ENCODE measurements at places on chromosomes 7 and 10.

DNA sequence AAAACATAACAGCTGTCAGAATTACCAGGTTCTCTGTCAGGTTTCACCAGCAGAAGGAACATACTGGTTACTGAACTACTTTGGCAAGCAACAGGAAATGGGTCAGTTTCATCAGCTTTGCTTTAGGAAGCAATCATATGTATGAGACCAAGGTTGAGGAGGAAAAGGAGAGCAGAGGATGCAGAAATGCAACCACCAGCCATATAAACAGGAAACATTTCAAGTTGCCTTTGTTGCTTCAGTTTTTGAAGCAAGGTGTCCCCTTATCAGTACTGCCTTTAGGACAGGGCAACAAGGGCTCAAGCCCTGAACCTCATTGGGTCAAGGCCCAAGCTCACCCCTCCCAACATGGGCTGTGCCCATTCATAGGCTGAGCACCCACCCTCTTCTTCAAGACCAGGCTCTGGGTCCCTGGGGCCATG is 10.2 kb downstream of the HIPK2 start:
- no peak for DNase-seq

- DNase-seq = no peak
Observed at GRCh38 chr10:75191821-75192568, 18.6 kb upstream of the VDAC2 start.

DNA sequence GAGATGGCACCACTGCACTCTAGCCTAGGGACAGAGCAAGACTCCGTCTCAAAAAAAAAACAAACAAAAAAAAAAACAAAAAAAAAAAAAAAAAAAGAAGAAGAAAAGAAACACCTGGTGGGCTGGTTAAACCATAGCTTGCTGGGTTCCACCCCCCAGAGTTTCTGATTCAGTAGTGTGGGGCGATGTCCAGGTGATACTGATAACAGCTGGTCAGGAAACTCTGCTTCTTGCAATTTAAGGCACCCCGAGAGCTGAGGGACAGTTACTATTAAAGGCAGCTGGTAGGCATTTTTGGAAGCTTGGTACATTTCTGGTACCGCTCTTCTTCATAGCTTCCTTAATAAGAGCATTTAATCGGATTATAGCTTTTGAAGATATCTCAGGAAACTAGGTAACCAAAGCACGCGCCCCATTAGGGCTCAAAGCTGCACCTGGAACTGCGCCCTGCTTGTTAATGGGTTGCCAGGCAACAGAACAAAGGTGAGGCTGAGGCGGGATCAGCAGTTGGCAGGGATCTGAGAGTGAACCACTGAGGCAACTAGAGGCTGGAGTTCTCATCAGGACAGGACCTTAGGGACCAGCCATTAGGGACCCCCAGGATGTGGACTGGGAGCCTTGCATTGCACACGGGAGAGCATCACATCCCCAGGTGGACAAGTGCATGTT is 6.5 kb upstream of the SDK1 start:
- no peak for DNase-seq

- no peak for DNase-seq
Observed at GRCh38 chr7:137597856-137598255, 248.9 kb downstream of the DGKI start.

- DNase-seq = no peak
Observed at GRCh38 chr10:104831272-104831671, 190.2 kb downstream of the SORCS3 start.

DNA sequence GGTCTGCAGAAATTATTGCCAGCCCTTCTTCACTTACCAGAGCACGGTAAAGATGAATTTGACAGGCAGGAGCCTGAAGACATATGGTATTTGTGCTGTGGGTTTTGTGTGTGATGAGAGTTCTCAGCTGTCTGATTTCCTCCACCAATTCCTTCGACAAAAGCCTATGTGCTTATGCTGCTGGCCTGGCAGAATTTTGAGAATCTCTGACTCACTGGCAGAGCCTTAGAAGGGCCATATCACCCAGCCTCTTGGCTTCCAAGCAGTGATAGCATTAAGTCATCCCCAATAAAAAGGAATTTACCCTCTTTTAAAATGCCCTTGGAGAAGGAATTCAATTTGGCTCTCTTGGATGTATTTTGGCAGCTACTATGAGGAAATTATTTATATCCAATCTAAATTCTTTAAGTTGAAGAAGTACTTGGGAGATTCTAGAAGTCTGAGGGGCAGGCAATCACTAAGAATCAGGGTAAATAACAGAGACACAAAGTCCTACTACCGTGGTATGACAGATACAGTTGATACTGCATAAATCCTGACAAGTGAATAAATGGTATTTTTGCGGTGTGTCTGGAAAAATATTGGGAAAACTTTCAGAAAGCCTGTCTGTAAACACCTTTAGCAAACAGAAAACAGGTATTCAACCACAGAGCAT is 68.6 kb upstream of the EFCAB10 start:
- no peak for DNase-seq

DNA sequence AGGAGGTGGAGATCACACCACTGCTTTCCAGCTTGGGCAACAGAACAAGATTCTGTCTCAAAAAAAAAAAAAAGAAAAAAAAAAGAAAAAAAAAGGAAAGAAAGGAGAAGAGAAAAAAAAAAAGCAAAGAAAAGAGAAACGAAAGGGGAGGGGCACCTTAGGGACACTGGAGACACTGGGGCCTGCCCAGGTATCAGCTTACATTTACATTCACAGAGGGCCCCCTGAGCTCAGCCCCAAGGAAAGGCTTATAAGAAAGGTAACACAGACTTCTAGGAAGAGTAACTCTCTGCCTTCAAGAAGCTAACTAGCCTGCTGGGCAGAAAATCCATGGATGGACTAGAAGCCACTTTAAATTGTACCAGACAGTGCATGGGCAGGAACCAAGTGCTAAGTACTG is 108.8 kb downstream of the NPY start:
- DNase-seq = no peak

DNA sequence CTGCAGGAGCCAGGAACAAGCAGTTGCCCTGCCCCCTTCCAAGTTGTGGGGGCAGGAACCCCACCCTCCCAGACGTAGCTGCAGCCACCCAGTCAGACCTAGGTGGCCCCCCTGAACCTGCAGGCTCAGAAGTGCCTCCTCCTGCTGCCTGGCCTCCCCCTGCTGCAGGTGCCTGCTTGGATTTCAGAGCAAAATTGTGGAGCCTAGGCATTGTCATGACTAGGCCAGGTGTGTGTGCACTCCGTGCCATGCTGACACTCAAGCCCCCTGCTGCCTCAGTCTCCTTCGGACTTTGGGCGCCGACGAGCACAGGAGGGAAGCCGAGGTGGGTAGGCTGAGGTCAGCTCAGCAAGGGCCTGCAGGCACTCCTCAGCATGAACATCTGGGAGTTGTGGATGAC is 733.9 kb upstream of the ZWINT start:
- DNase-seq = no peak

- DNase-seq = no peak
Observed at GRCh38 chr10:84137811-84138210, 1.5 kb upstream of the GHITM start.

DNA sequence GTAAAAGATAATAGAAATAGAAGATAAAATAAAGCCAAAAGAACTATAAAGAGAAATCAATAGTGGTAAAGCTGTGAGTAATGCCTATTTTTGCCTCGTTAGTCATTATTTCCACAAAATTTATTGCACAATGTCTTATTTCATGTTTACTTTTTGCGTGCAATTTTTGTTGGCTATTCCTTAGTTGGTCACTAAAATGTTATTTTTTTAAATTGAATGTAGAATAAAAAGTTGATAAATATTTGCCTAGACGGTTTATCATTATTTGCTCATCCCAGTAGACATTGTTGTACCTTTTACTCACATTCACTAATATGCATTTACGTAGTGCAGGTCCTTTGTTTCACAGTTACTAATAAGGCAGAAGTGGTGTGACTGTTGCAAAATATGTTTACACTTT is 227.8 kb upstream of the BMPER start:
- DNase-seq = no peak

GRCh38 chr10:91023700-91024398 is 103.0 kb upstream of the ANKRD1 start:
- DNase-seq = no peak

- no peak for DNase-seq
Observed at GRCh38 chr10:18498998-18499397, 152.4 kb downstream of the NSUN6 start.

DNA sequence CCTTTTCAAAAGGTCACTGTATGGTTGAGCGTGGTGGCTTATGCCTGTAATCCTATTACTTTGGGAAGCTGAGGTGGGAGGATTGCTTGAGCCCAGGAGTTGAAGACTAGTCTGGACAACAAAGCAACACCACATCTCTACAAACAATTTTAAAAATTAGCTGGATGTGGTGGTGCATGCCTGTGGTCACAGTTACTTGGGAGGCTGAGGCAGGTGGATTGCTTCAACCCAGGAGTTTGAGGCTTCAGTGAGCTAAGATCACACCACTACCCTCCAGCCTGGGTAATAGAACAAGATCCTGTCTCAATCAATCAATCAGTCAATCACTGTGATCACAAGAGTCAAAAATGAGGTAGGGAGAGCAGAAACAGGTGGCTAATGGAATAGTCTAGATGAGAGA is 97.0 kb downstream of the SUGCT start:
- no peak for DNase-seq

- DNase-seq = no peak
Observed at GRCh38 chr7:53596230-53596629, 560.8 kb downstream of the POM121L12 start.

DNA sequence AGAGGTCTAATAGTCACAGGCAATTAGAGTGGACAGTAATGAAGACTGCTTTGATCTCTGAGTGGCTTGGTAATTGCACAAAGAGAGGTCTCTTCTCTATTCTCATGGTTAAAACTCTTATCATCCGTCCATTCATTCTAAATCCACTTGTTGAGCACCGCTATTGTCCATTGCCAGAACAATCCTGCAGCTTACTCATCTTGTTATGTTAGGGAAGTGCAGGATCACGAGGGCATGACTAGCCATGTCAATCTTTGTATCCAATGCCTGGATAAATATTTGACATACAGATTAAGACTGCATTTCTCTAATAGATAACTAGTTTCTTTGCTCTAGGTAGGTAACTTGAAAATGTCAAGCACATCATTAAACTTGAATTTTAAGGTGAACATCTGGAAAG is 14.9 kb downstream of the SFTPD start:
- no peak for DNase-seq

DNA sequence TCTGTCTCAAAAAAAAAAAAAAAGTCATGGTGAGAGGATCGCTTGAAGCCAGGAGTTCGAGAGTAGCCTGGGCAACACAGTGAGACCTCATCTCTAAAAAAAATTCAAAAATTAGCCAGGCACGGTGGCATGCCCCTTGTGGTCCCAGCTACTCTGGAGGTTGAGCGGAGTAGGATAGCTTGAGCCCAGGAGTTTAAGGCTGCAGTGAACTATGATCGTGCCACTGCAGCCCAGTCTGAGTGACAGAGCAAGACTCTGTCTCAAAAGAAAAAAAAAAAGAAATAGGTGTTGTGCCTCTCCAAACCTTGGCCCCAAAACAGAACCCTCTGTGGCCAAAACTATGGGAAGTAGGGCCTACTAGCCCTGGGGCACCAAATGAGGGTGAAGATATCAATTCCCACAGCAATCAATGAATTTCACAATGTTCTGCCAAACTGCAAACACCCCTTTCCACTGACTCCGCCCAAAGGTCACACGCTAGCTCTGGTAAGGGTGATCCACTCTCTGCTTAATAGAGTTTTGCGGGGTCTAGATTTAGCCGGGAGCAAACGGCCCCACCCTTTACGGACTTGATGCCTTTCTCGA is 16.9 kb downstream of the SSC4D start:
- no peak for DNase-seq

Measured in stimulated activated CD4-positive, alpha-beta T cell treated with anti-CD3 and anti-CD28 coated beads, Interleukin-15, amount 100 ng/mL, for 1 hour (primary cell).